RKO (cell line): ENCODE measurements at places on chromosomes 12 and 14.

DNA sequence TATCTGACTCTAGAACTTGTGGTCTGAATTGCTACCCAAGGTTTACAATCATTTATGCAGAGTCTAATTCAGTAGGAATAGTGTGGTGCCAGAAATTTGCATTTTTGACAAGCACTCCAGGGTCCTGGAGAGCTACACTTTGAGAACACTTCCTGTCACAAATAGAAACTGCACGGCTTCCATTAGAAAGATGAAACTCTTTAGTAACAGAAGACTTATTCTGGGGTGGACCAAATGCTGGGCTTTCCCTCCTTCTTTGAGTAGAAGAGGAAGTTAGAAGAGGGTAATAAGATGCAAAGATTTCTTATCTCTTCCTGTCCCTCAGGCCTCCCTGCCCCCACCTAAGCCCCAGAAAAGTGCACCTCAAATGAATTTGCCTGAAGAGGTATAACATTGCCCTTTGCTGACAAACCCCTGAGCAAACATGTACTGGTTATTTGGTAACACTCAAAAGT is 28.4 kb downstream of the DGLUCY start:
- DNase-seq, result no peak

DNA sequence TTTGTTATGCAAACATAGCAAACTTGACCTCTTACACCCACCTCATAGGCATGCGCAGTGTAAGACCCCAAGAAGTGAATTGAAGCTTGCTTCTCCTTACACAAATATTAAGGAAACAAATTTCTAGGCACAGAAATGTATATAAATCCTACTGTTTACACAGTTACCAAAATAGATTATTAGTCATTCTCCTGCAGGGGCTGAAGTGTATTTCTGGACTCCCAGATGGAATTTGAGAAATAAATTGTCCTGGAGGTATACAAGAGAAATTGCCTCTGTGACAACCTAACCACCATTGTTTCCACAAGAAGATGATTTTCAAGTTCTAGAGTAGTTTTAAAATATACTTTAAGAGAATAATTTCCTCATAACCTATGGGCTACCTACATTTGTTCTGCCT is 656.0 kb upstream of the MDGA2 start:
- DNase-seq, result no peak

DNA sequence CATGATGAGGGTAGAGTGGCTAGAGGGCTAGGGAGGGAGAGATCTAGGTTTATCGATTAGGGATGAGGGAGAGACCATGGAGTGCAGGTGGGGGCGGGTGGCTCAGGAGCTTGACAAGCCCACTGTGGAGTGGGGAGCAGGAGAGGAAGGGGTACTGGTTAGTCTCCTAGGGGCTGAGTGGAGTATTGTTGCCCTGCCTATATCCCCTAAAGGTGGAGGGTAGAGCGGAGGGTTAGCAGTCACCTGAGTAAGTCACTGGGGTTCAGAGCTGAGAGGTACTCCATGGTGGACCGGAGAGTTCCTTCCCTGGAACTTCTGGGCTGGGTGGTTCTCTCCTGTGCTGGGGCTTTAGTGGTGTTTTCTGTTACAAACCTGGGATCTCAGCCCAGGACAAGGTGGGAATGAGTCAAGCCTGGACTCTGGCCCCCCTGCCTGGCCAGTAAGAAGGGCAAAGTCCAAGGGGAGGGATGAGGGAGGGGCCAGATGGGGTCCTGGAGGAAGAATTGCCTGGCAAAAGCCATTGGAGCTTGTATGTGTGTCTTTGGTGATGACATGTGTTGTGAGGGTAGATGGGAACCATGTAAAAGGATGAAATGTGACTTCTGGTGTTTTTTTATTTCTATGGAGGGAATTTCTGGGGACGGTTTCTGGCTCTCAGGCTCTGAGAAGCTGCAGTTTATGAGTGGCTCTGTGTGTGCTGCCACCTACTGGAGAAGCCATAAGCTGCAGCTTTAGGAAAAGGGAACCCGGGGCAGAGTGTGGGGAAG is at the start of gene CIDEB:
CIDEB (minus strand) TSS at position 403 of the 767 bp plus-strand sequence; CDS start at position 284, 119 bp downstream.
- peak; percentile 63 for DNase-seq

DNA sequence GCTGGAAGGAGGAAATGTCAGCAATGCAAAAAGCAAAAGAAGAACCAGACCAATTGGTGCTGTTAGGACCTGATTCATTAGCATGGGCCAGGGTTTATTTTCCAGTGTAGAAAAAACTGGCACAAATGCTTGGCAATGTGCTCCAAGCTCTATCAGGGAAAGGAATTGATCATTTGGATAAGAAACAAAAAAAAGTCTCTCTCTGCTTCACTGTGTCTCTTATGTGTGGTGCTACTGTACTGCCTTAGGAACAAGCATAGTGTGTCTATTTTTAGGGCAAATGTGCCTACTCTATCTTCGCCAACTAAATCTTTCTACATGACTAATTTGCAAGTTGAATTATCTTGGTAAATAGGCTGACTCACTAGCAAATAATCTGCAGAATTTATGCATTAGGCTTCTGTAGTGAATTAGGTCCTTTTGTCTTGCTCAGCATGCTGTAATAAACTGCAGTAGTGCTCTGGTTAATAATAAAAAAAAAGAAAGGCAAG is 236.7 kb downstream of the MDGA2 start:
- DNase-seq, result peak; percentile 36

- DNase-seq, result no peak
Observed at GRCh38 chr14:68081489-68081888, 261.9 kb downstream of the RAD51B start.
